ENCODE measurements at places on chromosomes 3 and 15.
A peak's percentile ranks its signal among the peaks of the same experiment; 100 is the strongest.

DNA sequence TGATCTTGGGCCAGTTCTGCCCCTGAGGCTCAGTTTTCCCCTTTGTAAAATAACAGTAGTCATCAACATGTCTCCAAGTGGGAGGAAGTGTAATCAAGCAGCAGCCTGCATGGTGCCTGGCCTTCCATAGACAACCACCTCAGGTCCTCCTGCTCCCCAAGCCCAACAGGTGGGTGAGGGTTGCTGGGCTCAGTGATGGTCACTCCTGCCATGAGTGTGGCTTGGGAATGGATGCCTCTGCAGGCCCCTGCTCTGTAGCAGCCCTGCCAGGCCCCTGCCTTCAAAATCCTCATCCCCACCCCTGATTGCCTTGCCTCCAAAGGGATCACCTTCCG is 59.1 kb upstream of the SLC6A1 start:
- no peak for DNase-seq

GRCh38 chr3:9583792-9584191 is 30.2 kb upstream of the LHFPL4 start:
- no peak for DNase-seq

- DNase-seq: no peak
These were observed 3.5 kb downstream of the PML start for GRCh38 chr15:73997986-73998385.

DNA sequence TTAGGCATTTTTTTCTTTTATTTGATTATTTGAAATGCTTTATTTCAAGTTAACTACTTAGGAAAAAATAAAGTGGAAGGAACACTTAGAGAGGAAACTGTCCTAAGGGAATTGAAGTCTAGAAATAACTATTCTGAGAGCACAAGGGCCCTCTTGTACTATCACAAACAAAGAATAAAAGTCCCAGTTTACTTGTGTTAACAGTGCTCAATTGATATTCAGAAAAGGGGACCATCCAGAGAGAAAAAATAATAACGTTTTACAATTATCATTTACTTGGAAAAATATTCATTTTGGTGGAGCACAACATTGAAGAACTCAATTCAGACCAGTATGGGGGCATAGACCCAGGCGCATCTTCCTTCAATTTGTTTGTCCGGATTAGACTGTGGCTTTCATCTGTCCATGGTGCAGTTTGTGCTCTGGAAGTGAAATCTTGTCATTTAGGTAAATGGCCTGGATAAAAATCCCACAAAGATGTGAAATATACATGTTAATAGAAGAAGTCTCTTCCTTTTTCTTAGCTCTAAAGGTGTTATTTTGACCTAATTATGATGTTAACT is 54.5 kb upstream of the SAMMSON start:
- DNase-seq: no peak

GRCh38 chr3:196775938-196776337 is 36.3 kb downstream of the PAK2 start:
- DNase-seq: no peak

GRCh38 chr3:55826731-55827496 is 339.8 kb upstream of the WNT5A start:
- no peak for DNase-seq

- DNase-seq: no peak
These were observed 18.8 kb downstream of the BCL2L10 start for GRCh38 chr15:52093539-52094510.

DNA sequence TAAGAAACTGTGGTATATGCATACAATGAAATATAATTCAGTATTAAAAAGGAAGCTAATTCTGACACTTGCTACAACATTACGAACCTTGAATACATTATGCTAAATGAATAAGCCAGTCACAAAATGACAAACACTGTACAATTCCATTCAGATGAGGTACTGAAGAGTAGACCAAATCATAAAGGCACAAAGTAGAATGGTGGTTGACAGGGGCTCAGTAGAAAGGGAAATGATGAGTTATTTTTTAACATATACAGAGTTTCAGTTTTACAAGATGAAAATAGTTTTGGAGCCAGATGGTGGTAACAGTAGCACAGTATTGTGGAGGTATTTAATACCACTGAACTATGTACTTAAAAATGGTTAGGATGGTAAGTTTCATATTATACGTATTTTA is 254.6 kb upstream of the RBMS3 start:
- DNase-seq: no peak

DNA sequence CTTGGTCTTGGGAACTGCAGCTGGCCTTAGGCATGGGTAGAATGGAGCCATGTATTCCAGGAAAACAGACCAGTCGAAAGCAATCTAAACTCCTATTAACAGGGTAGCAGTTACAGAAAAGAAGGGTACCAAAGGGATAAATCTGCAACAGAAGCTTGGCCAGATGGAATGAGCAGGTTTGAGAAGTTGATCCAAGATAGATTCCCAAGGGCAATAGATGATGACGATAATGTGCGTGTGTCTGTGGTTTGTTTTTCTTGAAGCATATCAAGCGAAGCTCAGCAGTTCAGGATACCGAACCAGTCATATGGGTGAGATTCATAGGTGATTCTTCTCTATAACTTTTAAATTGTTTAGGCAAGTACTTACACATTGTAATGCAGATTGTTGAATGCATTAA is 203.8 kb upstream of the SEMA6D start:
- no peak for DNase-seq

- DNase-seq: no peak
These were observed 780.8 kb upstream of the GOLIM4 start for GRCh38 chr3:168876346-168877035.

- DNase-seq: no peak
These were observed 344.7 kb upstream of the TPRG1 start for GRCh38 chr3:188827103-188827502.

DNA sequence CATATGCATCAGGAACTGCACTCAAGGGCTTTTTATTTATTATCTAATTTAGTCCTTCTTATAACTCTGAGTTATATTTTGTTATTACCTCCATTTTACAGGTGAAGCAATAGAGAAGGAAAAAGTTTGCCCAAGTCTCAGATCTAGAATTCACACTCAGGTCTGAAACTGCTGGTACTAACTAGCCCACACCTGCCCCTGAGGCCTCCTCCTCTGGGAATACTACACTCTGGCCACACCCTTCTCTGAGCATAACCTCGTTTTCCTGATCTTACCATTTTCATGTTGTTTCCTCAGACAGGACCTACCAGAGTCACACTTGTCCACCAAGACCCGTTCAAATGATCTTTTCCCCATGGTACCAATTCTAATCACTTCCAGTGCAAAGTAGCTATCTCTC is 94.1 kb upstream of the CHRM5 start:
- DNase-seq: no peak

DNA sequence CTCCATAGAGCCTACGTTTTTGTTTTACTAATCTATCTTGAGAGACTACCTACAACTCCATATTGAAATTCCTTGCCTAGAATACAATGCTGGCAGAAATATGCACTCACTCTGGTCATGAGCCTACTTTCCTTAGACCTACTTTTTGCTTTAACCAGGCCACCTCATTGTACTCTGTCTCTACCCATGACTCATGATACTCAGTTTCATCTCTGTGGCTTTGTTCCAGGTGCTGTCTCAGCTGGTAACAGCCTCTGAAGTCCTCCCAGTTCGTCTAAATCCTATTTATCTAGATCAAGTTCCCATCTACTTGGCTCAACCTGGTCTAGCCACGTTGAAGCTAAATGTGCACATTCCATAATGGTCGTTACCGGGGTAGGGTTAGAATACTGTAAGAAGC is 536.4 kb downstream of the RSL24D1 start:
- DNase-seq: no peak

DNA sequence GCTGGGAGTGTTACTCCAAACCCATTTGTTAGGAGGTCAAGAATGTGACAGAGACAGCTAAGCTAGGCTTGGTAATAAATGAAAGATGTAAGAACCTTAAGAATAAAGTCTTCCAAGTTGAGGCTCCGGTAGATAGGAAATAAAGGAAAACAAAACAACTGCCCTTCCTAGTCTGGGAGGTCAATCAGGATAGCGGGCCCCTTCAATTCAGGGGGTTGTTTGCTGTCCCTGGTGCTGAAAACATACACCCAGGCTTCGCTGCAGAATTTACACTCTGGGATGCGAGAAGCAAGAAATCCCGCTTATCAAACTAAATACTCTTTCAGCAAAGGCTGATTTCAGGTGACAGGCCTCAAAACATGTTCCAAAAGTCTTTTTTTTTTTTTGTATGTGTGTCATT is 393.4 kb downstream of the NTRK3 start:
- DNase-seq: no peak

DNA sequence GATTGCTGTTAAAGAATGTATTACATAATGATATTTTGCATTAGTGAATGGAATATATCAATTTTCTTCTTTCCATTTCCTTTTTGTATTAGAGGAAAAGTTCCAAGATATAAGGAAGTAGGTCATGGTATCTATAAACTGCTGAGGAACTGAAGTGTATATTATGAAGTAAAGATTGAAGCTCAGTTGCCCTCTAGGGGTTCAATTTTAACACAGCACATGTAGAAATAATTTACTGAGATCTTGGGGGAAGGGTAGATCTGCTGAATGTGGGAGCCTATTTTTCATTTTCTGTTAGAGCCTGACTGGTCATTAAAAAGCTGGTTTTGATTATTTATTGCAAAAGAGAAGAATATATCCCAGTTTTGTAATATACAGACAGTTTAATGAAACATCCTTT is 45.2 kb downstream of the CMC1 start:
- DNase-seq: no peak

- peak; percentile 51 for DNase-seq
These were observed 7.9 kb downstream of the KIF7 start for GRCh38 chr15:89647191-89647851.

DNA sequence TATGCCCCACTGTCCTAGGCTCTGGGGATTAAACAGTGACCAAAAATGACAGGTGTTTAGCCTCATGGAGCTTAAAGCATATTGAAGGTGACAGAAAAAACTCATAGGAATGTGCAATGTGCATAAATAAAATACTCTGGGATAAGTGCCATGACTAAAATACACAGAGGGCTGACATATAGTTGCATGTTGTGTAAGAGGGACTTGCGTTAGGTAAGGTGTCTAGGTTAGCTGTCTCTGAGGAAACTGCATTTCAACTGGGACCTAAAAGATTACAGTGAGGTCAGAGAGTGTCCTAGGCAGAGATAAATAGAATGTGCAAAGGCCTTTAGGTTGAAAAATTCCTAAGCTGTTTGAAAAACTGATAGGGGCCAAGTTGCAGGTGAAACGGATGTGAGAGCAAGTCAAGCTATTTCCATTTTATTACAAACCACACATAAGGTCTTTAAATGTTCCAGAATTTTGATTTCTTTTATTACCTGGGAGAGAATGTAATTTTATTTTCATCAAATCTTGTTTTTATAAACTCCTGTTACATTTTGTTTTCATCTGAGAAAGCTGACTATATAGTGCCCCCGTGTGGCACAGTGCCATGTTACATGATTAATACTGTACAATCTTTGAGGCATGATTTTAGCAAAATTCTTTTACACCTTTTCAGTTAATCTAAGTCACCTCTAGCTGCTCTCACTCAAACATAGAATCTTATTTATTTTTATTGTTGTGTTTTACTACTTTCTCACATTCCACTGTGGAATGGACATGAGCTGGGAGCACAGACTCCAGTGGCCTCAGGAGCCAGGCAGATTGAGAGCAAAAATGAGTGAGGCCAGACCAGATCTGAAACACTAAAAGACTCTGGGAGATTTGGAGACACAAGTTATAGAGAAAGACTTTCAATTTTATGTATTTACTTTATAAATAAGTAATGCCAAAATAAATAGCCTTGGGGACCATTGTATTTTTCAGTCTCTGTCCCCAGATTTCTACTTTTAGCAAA is 259.6 kb upstream of the ZNF717 start:
- DNase-seq: no peak

GRCh38 chr3:105195260-105195659 is 171.4 kb upstream of the ALCAM start:
- DNase-seq: no peak

DNA sequence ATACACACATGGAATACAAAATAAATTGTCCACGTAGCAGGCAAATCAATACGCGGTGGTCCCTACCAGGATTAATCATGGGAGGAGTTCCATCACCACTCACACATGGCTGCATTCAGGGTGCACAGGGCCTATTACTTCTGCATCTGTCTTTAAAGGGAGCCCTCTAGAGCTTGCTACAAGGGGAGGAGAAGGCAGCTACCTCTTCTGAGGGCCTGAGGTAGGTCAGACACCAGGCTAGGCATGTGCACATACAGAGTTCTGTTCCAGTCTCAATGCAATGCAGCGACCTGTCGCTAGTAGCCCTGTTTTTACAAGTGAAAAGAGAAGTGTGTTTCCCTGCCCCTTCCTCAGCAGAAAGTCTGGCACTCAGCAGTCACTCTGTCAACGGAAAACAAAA is 102.7 kb downstream of the ROBO2 start:
- no peak for DNase-seq

GRCh38 chr3:142087676-142088075 is 61.7 kb downstream of the TFDP2 start:
- no peak for DNase-seq

- no peak for DNase-seq
These were observed 98.9 kb upstream of the MME start for GRCh38 chr3:154981201-154981600.

DNA sequence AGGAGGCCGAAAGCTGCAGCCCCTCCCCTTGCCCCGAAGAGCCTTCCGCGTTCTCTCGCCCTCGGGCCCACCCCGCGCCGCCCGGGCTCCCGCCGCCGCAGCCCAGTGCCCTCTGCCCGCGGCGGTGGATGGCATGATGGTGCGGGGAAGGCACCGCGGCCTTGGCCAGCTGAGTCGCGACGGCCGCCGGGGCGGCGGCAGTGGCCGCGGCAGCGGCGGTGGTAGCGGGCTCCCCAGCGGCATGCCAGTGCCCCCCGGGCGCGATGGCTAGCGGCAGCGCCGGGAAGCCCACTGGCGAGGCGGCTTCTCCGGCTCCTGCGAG is 1.2 kb downstream of the TLNRD1 start:
- DNase-seq: no peak

DNA sequence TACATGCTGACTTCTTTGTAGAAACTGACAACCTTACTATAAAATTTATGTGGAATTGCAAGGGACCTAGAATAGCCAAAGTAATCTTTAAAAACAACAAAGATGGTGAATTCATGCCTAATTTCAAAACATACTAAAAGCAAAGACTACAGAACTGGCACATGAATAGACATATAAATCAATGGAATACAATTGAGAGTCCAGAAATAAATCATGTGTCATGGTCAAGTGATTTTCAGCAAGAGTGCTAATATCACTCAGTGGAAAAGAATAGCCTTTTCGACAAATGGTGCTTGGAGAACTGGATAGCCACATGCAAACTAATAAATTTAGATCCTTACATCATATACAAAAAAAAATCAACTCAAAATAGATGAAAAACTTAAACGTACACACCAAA is 8.7 kb downstream of the IMPG2 start:
- no peak for DNase-seq

DNA sequence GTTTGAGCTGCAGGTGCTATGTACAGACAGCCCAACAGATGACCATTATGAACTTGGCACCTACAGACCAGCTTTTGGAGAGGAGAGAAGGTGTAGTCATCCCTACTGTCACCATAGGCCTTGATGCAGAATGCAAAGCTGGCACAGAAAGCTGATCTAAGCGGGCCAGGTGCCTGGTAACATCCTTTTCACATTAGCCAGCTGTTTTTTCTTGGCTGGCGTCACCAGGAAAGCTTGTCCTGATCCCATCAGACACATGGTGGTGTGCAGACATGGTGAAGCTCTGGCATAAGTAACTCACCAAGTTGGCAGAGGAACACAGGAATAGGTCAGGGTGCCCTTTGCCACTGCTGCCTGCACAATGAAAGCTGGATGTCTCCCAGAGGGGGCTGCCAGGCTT is 97.2 kb upstream of the MB21D2 start:
- DNase-seq: no peak

All from T-helper 9 cell (primary cell).